ENCODE measurements at places on chromosomes 2 and 18. TPM values are rescaled to one million over a fixed set of nuclear protein-coding genes. Genes with fewer than 3 reads are reported as not detected.

DNA sequence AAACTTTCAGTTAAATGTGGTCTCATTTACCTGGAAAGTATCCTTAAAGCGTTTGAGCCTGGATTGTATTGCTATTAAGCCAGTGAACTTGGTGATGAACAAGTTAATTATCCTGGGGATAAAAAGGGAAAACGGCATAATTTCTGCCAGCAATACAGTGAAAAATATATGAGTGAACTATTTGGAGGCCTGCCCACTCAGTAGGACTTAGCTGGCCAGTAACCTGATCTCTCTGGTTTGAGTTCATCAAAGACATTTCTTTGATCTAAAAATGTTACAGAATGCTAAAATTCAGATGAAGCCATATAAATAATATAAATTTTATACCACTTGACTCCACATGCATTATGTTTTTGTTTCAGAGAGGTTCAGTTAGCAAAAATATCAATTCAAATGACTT, 241.1 kb upstream of the VWC2L start:
- no peaks in the 10 kb centered on the region for H3K27me3 ChIP-seq
- H3K4me1 ChIP-seq = no peaks in the 10 kb centered on the region
- H3K36me3 ChIP-seq = no peaks in the 10 kb centered on the region
- no peak overlapping the region for H3K4me3 ChIP-seq
- DNase-seq = no peak
- H3K27ac ChIP-seq = no peak overlapping the region

DNA sequence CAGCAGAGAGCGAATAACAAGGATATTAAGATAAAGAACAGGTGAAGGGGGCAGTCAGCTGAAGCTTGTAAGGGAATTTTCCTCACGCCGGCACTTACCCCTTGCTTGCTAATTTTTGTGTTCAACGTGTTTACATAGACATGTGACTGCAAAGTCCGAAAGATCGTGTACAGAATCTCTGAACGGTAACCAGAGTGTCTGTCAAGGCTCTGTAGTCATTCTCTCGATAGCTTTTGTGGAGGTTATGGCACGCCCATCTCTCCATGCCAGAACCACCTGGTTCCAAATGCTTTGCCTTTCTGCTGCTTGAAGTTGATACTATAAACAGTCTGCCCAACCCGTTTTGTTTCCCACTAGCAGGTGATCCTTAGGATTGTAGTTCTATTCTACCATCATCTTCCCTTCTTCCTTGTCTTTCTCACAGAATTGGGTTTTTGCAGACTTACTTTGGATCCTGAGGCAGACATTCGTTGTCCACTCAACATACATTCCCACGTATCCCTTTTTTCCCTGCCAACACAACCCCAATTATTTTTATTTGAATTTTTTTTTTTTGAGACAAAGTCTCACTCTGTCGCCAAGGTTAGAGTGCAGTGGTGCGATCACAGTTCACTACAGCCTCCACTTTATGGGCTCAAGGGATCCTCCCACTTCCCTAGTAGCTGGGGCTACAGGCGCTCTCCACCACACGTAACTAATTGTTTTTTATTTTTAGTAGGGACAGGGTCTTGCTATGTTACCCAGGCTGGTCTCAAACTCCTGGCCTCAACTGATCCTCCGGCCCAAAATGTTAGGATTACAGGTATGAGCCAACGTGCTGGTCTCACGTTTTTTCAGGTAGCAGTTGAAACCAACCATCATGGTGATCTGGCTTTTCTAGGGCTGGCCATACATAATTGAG, 1.3 kb upstream of the USP34 start:
- H3K4me3 ChIP-seq = peak overlapping the region; percentile 89
- H3K36me3 ChIP-seq = no peaks in the 10 kb centered on the region
- H3K4me1 ChIP-seq = peaks cover 11% of the 10 kb centered on the region
- no peaks in the 10 kb centered on the region for H3K27me3 ChIP-seq
- peak; percentile 54 for DNase-seq

DNA sequence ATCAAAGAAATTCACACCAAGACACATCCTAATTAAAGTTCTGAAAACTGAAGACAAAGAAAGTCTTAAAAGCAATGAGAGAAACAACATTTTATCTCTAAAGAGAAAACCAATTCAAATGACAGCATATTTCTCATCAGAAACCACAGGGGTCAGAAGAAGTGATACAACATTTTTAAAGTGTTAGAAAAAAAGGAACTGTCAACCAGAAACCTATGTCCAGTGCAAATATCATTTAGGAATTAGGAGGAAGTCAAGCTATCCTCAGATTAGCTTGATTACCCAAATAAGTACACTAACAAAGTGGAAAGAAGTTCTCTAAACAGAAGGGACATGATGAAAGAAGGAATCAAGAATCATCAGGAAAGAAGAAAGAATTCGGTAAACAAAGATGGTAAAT, 59.5 kb upstream of the BCL2L11 start:
- H3K27me3 ChIP-seq = no peaks in the 10 kb centered on the region
- H3K4me3 ChIP-seq = no peak overlapping the region

DNA sequence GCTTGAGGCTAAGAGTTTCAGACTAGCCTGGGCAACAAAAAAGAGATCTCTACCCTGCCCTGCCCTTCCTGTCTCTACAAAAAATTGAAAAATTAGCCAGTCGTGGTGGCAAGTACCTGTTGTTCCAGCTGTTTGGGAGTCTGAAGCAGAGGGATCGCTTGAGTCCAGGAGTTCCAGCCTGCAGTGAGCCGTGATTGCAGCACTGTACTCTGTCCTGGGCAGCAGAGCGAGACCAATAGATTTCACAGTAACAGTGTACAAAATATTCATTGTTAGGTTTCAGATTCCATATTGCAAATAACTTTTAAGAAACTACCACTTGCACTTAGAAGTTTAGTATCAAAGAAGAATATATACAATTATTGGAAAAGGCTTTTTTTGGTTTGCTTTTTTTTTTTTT, 54.3 kb downstream of the B3GNT2 start:
- no peaks in the 10 kb centered on the region for H3K36me3 ChIP-seq
- no peaks in the 10 kb centered on the region for H3K4me1 ChIP-seq
- DNase-seq = no peak

GRCh38 chr2:3475771-3476170, 43.6 kb downstream of the ADI1 start:
- H3K4me1 ChIP-seq = no peaks in the 10 kb centered on the region
- no peak overlapping the region for H3K4me3 ChIP-seq
- H3K27ac ChIP-seq = no peak overlapping the region
- H3K27me3 ChIP-seq = no peaks in the 10 kb centered on the region

- no peaks in the 10 kb centered on the region for H3K36me3 ChIP-seq
- no peak overlapping the region for H3K4me3 ChIP-seq
- H3K27ac ChIP-seq = no peak overlapping the region
- no peak for DNase-seq
- H3K4me1 ChIP-seq = no peaks in the 10 kb centered on the region
Measured at GRCh38 chr18:68532328-68532885, 182.5 kb downstream of the TMX3 start.

DNA sequence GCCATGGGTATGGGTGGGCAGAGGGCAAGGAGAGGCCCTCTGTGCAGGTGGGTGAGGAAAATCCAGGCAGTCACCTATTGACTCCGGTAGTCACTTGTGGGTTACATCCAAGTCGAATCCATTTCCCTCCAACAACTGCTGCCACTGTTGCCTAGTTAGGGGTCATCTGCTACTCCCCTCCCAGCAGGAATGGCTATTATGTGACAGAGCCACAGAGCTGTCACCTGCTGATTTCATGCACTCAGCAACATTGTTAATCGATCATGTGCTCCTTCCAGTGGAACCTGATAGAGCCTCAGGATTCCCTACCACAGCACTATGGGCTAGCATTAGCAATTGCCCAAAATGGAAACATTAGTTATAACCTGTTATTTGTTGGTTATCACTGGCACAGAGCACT, 31.4 kb downstream of the POLR1A start:
- no peaks in the 10 kb centered on the region for H3K27me3 ChIP-seq
- no peak overlapping the region for H3K4me3 ChIP-seq
- peak overlapping the region; percentile 96 for H3K27ac ChIP-seq
- peaks cover 6% of the 10 kb centered on the region for H3K36me3 ChIP-seq
- peaks cover 33% of the 10 kb centered on the region for H3K4me1 ChIP-seq

DNA sequence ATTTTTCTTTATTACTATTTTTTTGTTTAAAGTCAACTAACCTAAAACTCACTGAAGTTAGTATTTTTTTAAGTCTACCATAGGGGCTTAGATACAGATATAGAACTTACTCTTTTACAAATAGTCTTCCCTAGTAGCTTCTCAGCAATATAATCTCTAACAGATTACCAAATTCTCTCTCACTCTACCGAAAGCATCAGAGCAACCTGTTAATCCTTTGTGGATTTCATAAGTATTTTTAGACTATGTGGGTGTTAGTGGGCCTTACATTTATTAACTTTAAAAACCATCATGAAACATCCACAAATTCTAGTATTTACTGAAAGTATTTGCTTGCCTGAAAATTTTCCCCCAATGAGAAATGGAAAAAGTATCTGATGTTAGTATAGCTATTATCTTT, 84.6 kb upstream of the TFPI start:
- no peak for DNase-seq
- H3K4me1 ChIP-seq = no peaks in the 10 kb centered on the region
- H3K27ac ChIP-seq = no peak overlapping the region
- H3K36me3 ChIP-seq = no peaks in the 10 kb centered on the region

- H3K27ac ChIP-seq = no peak overlapping the region
- H3K27me3 ChIP-seq = no peaks in the 10 kb centered on the region
Measured at GRCh38 chr2:177192788-177193187, 19.8 kb upstream of the HNRNPA3 start.

DNA sequence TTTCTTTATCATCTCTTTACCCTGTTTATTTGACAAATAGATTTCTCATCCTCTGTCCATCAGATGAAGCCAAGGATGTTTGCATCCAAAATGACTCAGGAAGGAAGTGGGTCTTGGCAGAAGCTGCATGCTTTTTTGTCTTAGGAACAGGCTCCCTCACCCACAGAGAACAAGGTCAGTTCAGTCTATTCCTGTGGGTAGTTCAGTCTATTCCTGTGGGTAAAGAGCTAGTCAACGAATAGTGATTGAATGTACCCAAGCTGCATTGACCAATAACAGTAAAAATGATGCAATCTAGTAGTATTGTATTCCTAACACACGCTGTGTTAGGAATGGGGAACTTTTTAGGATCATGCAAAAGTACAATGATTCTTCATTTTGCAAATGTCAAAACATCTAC, 290.8 kb upstream of the TANK start:
- H3K27ac ChIP-seq = no peak overlapping the region
- no peaks in the 10 kb centered on the region for H3K27me3 ChIP-seq
- no peak for DNase-seq
- H3K36me3 ChIP-seq = no peaks in the 10 kb centered on the region
- no peaks in the 10 kb centered on the region for H3K4me1 ChIP-seq

DNA sequence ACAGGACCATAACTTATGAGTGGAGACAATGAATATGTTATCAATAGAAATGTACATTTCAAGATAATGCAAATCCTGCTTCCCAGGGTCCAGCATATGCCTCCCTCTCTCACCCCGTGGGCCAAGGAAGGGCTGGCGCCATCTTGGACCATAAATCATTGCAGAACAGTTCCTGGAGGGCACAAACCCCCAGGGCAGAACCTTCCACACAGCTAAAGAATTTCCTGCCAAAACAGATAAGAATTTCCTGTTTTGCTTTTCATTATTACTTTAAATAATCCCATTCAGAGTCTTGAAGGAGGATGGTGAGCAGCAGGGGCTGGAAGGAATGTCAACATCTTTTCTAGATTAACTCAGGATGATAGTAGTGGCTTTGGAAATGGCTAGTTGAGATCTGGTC, 53.7 kb downstream of the EHD3 start:
- DNase-seq = no peak
- no peak overlapping the region for H3K27ac ChIP-seq
- no peak overlapping the region for H3K4me3 ChIP-seq

DNA sequence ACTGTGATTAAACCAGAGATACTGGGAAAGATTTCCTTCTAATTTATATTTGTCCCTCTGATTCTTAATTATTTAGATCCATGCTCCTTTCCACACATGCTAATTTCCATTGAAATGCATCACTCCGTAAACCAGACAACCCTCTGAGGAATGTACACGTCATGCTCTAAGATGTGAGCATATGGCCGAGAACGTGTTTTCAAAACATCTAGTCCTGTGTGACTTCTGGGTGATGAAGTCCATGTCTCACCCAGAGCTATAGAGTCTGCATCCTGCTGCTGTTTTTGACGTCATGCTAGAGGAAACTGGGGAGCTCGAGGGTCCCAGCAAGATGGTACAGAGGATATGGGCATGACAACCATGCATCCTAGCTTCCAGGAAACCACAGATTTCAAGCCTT, 53.6 kb downstream of the CAPN13 start:
- no peak for DNase-seq
- H3K4me3 ChIP-seq = no peak overlapping the region
- no peak overlapping the region for H3K27ac ChIP-seq
- no peaks in the 10 kb centered on the region for H3K27me3 ChIP-seq

SLC8A1 gene
- total RNA-seq = 5.1 TPM

CRYBA2 gene
- total RNA-seq = not detected

PRR30 gene
- total RNA-seq = 0.27 TPM

STARD6 gene
- not detected for total RNA-seq

GATA6 gene
- 14.4 TPM for total RNA-seq

SULT1C4 gene
- 8.4 TPM for total RNA-seq

SCG2 gene
- total RNA-seq = 0.94 TPM

RPIA gene
- 10.0 TPM for total RNA-seq

RTN4 gene
- 182 TPM for total RNA-seq

BCL11A gene
- 8.1 TPM for total RNA-seq

SLC14A1 gene
- 6.2 TPM for total RNA-seq

NEMP2 gene
- total RNA-seq = 8.2 TPM

Data from thyroid gland (tissue), 4 donors.